ENCODE measurements at places on chromosomes 6 and 20.
A peak's percentile ranks its signal among the peaks of the same experiment; 100 is the strongest.

- no peak for DNase-seq
Measured at GRCh38 chr6:24779416-24780016, 4.8 kb downstream of the GMNN start.

DNA sequence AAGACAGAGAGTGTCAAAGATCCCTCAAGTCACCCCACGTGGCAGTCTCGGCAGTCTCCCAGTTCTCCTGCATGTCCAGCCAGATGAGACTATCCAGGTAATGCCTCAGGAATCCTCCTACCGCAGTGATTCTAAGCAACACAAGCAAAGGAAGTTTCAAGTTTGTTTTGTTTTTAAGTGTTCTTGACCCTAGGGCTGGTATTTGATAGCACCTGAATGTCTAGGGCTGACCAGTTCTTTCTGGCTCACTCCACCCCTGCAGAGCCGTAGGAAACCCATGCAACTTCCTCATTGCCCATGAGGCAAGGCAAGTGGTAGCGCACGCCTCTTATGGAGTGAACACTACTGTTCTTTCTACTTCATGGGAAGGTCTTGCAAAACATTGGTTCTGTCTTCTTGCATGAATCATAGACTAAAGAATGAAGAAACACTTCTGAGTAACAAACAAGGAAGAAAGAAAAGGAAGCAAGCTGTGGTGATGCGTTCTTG is 24.8 kb upstream of the FOXQ1 start:
- DNase-seq, result no peak

GRCh38 chr20:31670371-31671228 is 32.9 kb downstream of the COX4I2 start:
- no peak for DNase-seq

DNA sequence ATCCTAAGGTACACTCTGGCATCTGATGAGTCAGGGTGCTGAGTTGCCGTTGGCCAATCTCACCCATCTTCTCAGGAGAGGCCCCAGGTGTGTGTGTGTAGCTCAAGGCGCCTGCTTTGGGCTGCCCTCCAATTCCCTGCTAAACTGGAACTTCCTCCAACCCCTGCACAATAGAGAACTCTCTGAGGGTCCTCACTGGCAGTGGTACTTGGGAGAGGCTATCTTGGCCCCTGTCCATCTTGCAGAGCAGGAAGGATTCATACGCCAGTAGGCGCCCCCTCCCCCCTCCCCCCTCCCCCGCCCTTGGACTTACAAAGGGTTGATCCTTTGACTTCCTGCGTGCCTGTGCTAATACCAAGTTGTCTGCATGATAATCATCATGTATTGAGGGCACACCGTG is 173.6 kb downstream of the SASH1 start:
- DNase-seq, result no peak

- DNase-seq, result no peak
Measured at GRCh38 chr6:150514806-150515380, 84.8 kb upstream of the PLEKHG1 start.

GRCh38 chr20:31869942-31870725 is at the start of the genes DUSP15 and TTLL9:
Gene DUSP15, minus strand, starts transcription at chr20:31870527. Its CDS starts 190 bp downstream, at chr20:31870337.
Gene TTLL9, plus strand, starts transcription at chr20:31870634. Its CDS starts 493 bp downstream, at chr20:31871127.
- DNase-seq, result no peak

- no peak for DNase-seq
Measured at GRCh38 chr6:2959909-2960719, 11.3 kb downstream of the SERPINB6 start.

DNA sequence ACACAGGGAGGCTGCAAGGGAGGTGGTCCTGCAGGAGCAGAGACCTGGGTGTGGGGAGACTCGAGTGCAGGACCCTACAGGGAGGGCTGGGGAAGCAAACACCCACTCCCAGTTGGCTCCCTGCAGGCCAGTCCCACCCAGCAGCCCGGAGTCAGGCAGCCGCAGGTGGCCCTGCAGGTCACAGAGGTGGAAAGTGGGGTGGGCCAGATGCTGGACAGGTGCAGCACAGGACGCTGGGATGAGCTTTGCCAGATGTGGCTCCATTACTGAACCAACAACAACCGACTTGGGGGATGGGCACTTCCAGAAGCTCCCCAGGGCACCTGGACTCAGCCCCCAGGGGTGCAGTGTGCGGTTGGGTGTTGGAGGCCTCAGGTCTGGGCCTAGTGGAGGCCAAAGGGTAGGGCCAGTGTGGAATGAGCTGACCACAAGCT is 26.6 kb upstream of the MYT1 start:
- DNase-seq, result no peak

- no peak for DNase-seq
Measured at GRCh38 chr6:170290296-170291128, at the start of gene DLL1. Gene DLL1, minus strand, starts transcription at chr6:170291078. Its CDS starts 939 bp downstream, at chr6:170290139.

- no peak for DNase-seq
Measured at GRCh38 chr6:31351401-31352309, 5.3 kb downstream of the HLA-B start.

DNA sequence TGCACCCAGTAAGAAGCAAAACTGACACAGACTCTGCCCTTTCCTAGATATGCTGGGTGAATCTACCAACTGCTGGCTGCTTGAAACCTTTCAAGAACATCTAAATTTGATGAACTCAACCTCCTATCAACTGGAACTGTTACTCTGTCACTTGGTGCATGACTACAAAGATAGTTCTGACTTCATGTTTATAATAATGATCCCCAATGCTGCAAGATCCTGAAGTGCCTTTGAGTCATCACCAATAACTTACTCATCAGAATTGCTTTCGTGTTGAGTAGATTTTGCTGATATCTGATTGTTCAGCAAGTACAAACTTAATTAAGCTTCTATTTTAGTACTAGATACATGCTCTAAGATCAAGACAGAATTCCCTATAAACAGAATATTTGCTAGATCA is 100.2 kb upstream of the ARMC2 start:
- DNase-seq, result no peak

DNA sequence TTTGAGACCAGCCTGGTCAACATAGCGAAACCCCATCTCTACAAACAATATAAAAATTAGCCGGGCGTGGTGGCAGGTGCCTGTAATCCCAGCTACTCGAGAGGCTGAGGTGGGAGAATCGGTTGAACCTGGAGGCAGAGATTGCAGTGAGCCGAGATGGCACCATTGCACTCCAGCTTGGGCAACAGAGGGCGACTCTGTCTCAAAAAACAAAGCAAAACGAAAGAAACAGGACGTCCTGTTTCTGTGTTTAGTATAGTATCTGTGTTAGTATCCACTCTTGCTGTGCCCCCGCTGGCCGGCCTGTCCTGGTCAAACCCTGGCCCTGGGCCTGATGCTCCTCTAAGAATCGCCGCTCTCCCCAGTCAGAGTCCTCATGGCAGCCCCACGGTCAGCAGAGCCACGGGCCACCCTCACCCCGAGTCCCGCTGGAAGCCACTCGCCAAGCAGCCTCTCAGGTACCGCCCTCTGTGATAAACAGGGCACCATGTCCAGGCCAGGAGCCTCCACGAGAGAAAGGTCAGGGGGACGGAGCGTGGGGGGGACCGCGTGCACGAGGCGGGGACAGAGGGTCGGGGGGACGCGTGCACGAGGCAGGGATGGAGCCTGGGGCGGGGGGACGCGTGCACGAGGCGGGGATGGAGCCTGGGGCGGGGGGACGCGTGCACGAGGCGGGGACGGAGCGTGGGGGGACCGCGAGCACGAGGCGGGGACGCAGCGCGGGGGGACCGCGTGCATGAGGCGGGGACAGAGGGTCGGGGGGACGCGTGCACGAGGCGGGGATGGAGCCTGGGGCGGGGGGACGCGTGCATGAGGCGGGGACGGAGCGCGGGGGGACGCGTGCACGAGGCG is 384.5 kb downstream of the SMOC2 start:
- DNase-seq, result no peak

GRCh38 chr6:112040956-112041355 is 12.9 kb upstream of the CCN6 start:
- no peak for DNase-seq

GRCh38 chr6:139490482-139490881 is 116.0 kb upstream of the CITED2 start:
- DNase-seq, result no peak

- no peak for DNase-seq
Measured at GRCh38 chr6:2920671-2921112, 17.6 kb upstream of the SERPINB9 start.

DNA sequence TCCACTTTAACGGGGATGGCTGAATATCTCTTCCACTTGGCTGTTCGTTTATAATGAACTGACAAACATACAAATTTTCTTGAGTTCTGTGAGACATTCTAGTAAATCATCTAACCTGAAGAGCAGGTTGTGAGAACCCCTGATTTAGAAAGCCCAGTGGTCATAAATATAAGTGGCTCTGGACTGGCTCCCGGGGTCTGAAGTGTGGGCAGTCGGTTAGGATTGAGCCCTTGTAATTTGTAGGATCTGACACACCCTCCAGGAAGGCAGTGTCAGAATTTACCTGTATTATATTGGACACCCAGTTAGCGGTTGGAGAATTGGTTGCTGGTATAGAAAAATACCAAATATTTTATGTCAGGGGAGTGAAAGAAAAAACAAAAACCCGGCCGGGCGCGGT is 6.8 kb upstream of the GMEB2 start:
- DNase-seq, result no peak

DNA sequence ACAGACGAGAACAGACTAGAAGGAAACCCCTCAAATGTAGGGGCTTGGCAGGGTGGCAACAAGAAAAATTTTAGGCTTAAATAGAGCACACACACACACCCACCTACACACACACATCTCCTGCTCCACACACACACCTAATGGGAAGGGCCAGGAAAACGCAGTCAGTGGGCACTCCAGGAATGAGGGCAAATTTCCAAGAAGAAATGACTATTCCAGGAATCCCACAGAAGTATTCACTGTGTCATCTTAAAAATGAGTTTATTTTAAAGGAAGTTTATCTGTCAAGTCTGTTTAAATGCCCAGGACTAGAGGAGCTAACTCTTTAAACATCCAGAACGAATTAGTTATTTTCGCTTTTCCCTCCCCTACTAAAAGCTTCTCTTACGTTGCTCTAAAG is 13.0 kb downstream of the ALDH8A1 start:
- DNase-seq, result no peak

DNA sequence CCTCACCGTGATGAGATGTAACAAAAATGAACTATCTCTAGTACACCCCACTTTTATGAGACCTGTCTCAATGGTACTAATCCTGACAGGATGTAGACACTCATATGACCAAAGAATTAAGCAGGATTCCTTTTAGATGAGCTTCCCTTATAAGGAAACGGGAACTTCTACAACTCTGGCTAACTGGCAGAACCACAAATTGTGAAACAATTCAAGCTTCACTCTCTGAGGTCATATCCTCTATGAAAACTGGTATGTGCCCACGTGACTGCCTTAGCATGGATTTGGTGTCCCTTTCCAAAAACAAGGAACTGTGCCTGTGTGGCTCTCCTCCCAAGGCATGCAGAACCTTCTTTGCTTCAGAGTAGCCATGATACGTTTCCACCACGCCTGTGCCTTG is 14.1 kb upstream of the CPNE5 start:
- DNase-seq, result no peak

DNA sequence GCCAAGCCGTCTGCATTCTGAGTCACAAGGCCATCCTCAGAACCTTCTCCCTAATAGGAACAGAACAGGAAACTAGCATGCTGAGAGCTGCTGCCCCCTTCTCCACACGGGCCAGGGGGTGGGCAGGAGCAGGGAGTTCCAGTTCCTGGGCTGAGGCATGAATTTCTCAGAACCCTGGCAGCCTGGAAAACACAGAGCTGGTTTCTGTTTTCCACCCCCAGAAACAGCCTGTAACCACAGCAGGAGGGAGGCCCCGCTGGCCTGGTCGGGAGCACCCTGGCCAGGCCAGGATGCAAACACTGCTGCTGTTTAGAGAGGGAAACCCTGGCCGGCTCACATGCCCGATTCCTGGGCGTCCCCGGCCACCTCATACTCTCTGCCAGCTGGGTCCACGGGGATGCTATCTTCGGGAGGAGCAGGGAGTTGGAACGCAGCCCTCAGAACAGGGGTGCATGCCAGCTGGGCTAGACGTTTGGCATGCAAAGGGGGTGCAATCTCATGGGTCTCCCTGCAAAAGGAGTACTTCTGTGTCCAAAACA is 130.1 kb downstream of the NFATC2 start:
- DNase-seq, result no peak

- no peak for DNase-seq
Measured at GRCh38 chr6:87397656-87398055, 10.1 kb upstream of the CFAP206 start.

- DNase-seq, result peak; percentile 59
Measured at GRCh38 chr6:137707590-137708360, 159.3 kb upstream of the TNFAIP3 start.

DNA sequence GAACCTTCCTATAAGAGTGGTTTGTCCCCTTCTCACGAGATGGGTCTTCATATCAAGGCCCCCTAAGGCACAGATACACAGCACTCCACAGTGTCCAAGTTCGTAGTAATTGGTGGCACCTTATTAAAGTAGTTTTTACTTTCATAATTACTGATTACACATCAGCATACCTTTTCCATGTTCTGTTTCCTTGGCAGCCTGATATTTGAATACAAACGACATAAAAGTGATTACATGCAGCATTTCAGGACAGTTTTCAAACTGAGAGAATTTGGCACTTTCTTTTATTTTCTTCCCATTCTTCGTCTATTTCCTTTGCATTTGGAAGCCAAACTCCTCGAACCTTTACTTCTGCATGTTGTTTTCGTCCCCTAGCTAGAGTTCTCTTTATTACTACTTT is 139.7 kb downstream of the MTHFD1L start:
- DNase-seq, result no peak

DNA sequence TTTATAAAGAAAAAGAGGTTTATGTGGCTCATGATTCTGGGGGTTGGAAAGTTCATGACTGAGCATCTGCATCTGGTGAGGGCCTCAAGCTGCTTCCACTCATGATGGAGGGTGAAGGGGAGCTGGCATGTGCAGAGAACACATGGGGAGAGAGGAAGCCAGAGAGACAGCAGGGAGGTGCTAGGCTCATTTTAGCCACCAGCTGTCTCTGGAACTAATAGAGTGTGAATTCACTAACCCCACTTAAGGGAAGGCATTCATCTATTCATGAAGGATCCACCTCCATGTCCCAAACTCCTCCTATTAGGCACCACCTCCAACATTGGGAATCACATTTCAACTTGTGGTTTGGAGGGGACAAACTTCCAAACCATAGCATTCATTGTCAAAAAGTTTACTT is 137.3 kb upstream of the PMEPA1 start:
- DNase-seq, result no peak

GRCh38 chr20:1933465-1933870 is 38.3 kb downstream of the SIRPA start:
- no peak for DNase-seq

DNA sequence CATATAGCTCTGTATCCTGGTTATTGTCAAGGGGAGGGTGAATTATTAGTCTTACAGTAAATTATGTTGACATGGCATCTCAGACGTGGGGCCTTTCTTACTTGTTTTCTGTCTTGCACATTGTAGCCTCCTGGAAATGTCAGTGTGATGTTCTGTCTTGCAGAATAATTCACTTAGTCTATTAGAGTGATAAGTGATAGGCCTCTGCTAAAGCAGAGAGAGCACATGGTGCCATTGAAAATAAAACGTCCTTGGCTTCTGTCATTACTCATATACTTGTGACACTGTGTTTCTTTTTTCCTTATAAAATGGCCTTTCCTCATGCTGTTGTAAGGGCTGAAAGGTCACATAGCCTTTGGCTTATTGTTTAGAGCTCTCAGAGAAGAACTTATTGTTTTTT is 531.0 kb downstream of the EPM2A start:
- DNase-seq, result no peak
